ENCODE measurements at places on chromosomes 11 and 22.

- DNase-seq = no peak
Observed at GRCh38 chr11:35211952-35212351, 73.0 kb downstream of the CD44 start.

- DNase-seq = no peak
Observed at GRCh38 chr11:85774256-85775101, 36.5 kb downstream of the SYTL2 start.

DNA sequence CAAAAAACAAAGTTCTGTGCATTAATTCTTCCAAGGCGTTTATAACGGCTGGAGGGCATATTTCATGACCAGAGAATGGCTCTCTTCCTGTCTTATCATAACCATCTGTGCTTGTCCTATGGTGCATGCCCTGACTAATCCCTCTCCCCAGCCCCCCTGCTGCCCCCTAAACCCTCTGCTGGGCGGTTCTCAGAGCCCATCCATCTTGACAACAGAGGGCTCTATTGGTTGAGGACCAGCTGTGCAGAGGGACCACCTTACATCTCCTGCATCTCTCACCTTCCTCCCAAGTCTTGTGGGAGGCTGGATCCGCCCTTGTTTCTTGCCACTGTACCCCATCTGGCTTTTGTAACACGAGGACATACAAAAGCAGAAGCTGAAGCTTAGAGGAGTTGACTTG is 282.1 kb downstream of the MIAT start:
- no peak for DNase-seq

- no peak for DNase-seq
Observed at GRCh38 chr11:128508770-128509510, 78.4 kb downstream of the ETS1 start.

DNA sequence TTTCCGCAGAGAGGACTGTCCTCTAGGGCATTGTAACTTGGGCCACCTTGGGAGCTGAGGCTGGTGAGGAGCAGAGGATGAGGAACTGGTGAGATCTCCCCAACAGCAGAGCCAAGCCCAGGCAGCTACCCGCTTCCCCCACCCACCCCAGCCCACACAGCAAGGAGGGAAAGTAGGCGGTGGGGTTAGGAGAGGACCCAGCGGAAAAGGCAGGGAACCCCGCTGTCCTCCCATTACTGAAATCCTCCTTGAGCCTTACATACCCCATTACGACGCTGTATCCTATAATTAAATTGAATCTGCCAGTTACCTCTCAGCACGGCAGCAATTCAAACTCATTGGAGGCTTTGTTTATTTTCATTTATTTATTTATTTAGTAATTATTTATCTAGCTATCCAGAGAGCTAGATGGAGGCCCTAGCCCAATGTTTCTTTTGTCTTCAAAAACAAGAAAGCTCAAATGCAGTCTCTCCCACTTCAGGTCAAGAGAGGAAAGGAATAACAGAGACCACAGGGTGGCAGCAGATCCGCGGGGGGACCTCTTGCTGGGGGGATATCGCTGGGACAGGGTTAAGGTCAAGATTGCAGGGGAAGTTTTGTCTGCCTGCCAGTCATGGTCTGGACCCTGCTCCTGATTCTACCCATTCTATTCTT is 218.0 kb downstream of the ST3GAL4 start:
- DNase-seq = no peak

DNA sequence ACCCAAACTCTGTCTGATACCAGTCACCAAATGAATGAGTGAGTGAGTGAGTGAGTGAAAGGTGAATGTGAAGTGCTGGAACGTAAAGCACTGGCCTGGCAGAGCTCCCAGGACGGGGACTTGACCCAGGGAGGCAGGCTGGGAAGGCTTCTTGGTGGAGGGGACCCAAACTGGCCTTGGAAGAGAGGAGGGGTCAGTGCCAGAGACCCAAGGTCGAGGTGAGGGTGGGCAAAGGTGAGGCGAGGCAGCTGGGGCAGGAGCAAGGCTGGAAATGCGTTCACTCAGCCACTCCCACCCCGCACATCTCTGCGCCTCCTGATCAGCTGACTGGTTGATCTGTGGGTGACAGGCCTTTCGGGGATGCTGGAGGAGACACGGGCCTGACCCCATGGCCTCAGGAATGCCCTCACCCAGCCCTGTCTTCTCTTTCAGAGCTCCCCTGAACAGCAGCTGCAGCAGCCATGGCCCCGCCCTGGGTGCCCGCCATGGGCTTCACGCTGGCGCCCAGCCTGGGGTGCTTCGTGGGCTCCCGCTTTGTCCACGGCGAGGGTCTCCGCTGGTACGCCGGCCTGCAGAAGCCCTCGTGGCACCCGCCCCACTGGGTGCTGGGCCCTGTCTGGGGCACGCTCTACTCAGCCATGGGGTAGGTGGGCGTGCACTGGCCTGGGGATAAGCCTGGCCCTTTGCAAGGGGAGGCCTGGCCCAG is 7.6 kb downstream of the TSPO start:
- DNase-seq = no peak

DNA sequence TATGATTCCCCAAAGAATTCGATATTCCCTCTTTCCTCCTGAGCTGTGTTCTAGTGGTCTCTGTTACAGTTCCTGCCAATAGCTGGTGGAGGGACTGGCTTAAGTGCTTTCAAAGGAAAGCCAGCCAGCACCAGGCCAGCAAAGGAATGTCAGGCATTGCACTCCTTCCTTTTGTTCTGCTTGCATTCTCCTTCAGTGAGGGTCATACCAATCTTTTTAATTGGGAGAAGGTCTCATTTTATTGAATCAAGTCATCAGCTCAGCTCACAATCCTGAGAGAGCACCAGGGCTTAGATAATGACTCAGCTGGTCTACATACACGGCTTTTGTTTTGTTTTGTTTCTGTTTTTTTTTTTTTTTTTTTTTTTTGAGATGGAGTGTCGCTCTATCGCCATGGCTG is 222.9 kb downstream of the NAV2 start:
- peak; percentile 56 for DNase-seq

DNA sequence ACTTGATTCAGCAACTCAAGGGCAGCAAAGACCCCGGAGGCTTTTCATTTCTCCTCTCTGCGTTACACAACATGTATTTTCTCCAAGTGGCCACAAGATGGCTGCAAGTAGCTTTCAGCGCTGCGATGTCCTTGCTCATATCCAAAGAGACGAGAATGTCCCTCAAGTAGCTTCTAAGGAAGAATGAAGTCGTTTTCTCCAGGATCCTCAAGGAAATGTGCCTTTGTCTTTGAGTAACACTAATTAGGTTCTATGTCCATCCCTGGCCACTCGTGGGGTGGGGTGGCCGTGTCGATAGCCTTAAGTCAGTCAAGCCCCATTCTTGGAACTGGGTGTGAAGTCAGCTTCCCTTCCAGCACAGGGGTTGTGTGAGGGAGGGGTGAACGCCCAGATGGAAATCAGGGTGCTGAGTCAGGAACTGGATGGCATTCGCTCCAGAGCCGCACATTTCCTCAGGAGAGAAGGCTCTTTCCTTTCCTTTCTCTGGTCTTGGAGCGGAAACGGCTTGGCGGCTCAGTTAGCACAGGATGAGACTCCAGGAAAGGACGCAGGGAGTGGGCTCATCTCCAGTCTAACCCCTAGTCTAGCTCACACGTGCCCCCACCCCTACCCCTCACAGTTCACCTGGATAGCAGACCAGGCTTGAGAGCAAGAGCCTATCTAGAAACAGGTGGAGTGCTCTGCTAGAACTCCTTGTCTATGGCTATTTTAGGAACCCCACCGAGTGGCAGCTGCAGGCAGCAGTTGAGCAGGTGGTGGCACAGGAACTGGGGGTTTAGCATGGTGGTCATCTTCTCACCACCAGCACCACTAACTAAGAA is 44.3 kb downstream of the NNMT start:
- DNase-seq = peak; percentile 66

DNA sequence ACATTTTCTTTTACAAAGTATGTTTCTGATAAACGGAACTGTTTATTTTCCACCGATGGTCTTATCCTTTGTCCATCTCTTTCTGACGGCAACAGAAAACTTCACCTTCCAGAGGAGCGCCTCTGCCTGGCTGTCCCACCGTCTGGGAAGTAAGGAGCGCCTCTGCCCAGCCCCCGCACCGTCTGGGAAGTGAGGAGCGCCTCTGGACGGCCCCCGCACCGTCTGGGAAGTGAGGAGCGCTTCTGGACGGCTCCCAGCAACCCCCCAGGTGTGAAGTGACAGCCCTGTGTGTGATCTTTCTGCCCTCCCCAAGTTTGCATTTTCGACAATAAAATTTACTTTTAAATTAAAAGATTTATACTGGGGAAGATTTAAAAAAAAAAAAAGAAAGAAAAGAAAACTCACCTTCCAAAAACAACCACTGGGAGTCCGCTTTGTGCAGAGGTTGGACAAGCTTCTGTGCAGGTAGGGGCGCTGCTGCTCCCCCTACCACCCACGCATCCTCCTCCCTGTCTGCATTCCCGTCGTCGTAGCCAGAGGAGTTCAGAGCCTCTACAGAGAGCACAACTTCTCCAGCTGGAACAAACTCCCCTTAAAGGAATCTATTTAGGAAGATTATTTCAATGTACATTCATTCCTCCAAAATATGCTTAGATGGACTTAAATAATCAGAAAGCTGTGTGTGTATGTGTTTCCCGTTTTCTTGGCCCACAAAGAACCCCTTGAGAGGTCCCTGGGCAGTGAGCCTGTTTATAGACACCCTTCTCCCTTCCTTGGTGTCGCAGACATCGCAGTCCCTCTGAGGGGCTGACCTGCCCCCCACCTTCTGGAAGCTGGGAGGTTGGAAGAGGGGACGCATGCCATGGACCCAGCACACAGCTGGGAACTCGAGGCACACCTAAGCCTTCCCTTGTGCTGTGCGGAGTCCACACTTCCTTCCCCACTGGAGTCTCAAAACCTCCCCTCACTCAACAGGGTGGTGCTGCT is 849 bp upstream of the APOBEC3B start:
- DNase-seq = peak; percentile 76

DNA sequence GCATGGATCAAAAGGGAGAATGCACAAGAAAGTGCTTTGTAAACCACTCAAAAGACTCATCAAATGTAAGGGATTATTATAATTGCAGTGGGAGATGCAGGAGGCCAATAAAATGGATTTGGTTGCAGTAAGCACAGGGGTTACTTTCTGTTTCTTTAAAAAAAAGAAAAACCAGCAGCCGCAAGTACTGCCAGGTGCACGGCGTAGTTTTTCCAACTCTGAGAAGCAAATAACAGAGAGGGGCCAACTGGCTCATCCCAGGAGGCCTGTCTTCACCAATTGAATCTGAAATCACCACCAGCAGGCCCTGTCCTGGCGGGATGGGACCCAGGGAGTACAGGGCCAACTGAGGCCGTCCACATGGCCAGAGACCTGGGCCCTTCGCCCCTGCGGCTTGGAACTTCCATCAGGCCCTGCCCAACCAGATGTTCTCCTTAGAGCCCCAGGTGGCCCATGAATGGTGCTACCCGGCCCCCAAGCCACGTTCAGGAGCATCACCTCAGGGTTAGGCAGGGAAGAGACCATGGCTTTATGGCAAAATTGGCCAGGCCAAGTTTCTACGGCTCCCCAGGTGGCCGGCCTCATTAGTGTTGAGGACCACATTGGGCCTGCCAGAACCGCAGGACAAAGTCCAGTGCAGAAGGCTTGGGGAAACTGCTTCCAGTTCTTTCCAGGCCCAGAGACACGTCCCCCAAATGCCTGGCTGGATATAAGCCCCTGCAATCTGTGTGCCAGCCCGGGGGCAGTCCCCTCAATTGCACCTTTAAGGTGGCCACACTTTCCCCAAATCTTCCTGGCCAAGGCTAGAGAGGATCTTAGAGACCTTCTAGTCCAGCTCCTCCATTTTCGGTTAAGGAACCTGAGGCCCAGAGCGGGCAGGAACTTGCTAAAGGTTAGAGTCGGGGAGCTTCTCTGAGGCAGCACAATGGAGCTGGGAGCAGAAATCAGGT is 61.7 kb downstream of the CHRDL2 start:
- no peak for DNase-seq

- DNase-seq = no peak
Observed at GRCh38 chr11:33463059-33463458, 205.9 kb downstream of the HIPK3 start.

GRCh38 chr11:118621071-118621783 is 13.8 kb downstream of the PHLDB1 start:
- peak; percentile 86 for DNase-seq

DNA sequence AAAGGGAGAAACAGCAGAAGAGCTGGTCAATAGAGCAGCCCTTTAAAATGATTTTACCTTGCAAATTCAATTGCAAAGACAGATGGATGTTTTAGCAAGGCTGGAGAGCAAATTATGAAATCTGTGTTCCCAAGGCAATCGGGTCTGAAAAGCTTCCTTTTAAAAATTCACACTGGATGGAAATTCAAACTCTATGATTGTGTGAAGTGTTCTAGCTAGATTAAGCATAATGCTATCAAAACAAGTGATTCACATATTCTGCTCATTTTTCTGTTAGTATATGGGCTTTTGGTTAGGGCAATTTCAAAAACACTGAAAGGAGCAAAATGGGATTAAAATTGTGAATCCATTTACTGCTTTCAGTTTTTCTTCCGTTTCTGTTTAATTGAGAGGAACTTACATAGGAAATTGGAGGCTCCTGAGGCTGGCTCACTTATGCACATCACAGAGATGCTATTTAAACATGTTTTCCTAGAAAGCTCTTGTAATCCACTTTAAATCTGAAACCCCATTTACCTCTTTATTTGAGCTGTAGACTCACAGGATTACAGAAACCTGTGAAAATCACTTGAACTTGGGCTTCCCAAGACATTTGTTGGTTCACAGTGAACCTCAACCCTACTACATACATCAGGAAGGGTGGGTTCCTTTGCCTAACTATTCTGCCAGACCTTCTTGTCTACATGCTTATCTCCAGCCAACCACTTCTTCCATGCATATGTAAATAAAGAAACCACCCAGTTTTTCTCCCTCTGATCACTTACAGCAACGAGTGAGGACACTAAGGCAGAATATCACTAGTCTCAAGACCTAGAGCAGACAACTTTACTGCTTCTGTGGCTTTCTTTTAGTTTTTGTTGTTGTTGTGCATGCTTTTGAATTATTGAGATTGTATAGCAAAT is 201.9 kb upstream of the PITPNB start:
- no peak for DNase-seq

All from urothelium cell line (cell line).